ENCODE measurements at places on chromosomes 3 and 15.

- peaks cover 3% of the 10 kb centered on the region for H3K4me1 ChIP-seq
- H3K27ac ChIP-seq: no peak overlapping the region
- no peaks in the 10 kb centered on the region for H3K27me3 ChIP-seq
- H3K36me3 ChIP-seq: no peaks in the 10 kb centered on the region
- no peak overlapping the region for H3K4me3 ChIP-seq
These were observed 183.8 kb upstream of the THRB start for GRCh38 chr3:24678421-24678865.

GRCh38 chr3:23629181-23629894 lies 176.4 kb upstream of the UBE2E1 start:
- no peaks in the 10 kb centered on the region for H3K27me3 ChIP-seq
- no peak overlapping the region for H3K4me3 ChIP-seq
- no peak overlapping the region for H3K27ac ChIP-seq
- no peaks in the 10 kb centered on the region for H3K4me1 ChIP-seq
- DNase-seq: no peak
- no peaks in the 10 kb centered on the region for H3K36me3 ChIP-seq

- no peak for DNase-seq
- no peaks in the 10 kb centered on the region for H3K27me3 ChIP-seq
- H3K4me1 ChIP-seq: no peaks in the 10 kb centered on the region
- H3K36me3 ChIP-seq: no peaks in the 10 kb centered on the region
- no peak overlapping the region for H3K27ac ChIP-seq
- no peak overlapping the region for H3K4me3 ChIP-seq
These were observed 1.3 kb upstream of the PLA1A start for GRCh38 chr3:119596398-119596797.

DNA sequence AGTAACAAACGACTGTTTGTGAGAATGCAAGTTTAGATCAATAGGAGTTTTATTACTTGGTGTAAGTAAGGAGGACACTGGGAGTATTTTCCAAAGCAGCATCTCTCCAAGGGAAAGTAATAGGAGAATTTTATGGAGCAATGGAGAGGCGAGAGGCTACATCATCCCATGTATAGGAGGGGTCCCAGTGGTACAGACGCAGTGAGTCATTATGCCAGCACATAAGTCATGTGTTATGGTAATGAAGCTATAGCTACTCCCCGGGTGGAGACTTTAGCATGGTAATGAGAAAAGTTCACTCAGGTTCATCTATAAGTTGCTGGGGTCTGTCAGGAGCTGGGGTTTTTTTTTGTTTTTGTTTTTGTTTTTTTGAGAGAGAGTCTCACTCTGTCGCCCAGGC lies 29.5 kb upstream of the ZNF445 start:
- peaks cover 10% of the 10 kb centered on the region for H3K4me1 ChIP-seq
- no peak for DNase-seq
- H3K4me3 ChIP-seq: no peak overlapping the region
- no peaks in the 10 kb centered on the region for H3K27me3 ChIP-seq

- H3K27ac ChIP-seq: no peak overlapping the region
- no peak for DNase-seq
- H3K27me3 ChIP-seq: no peaks in the 10 kb centered on the region
- H3K4me1 ChIP-seq: peaks cover 3% of the 10 kb centered on the region
- H3K4me3 ChIP-seq: no peak overlapping the region
These were observed 4.1 kb upstream of the CHST14 start for GRCh38 chr15:40466426-40467260.

DNA sequence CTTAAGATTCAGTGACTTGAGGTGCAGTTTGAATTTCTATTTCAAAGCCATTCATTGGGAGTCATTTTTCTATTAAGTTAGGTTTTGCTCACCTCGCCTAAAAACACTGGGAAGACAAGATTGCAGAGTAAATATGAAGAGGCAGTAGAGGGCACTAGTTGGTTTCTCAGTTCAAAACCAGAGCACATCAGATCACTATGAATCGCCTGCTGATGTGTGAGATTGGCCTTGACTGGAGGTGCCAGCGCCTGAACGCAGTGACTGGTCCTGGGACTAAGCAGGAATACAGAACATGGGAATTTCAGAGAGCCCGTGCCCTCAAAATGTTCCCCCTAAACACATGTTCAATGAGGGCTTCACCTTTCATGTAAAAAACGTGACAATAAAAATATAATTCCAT lies 229.0 kb downstream of the ITPR1 start:
- H3K27ac ChIP-seq: no peak overlapping the region
- DNase-seq: peak; percentile 46
- no peaks in the 10 kb centered on the region for H3K27me3 ChIP-seq
- H3K4me3 ChIP-seq: no peak overlapping the region
- H3K36me3 ChIP-seq: peaks cover 18% of the 10 kb centered on the region

GRCh38 chr15:77406846-77407245 lies 13.1 kb downstream of the PEAK1 start:
- H3K36me3 ChIP-seq: no peaks in the 10 kb centered on the region
- no peak overlapping the region for H3K4me3 ChIP-seq
- no peak for DNase-seq
- H3K27me3 ChIP-seq: no peaks in the 10 kb centered on the region

Measured in thymus (tissue), 14 donors.